Pancreas (tissue), 10 donors: ENCODE measurements at places on chromosomes 3 and 15. TPM values are rescaled to one million over a fixed set of nuclear protein-coding genes. Genes with fewer than 3 reads are reported as not detected.

Gene CNTN3
- total RNA-seq, result 3.1 TPM

GRCh38 chr15:101010781-101011180 is 91.6 kb downstream of the LRRK1 start:
- no peak for DNase-seq

DNA sequence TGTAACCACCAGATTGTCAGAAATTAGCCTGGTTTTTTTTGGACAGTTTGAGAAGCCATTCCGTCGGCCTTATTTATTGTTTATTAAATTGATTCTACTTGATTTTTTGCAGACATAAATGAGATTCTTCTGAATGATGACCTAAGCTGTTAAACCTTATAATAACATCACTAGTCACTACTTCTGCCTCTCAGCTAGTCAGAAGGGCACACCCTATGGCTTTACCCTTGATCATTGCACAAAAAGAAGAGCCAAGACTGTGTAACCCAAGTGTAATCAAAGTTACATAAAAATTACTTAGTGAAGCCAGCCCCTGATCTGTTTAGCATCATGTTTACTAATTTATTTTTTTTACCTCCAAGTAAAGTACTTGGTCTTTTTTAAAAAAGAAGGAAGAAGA is 64.3 kb downstream of the CHL1 start:
- DNase-seq, result no peak

DNA sequence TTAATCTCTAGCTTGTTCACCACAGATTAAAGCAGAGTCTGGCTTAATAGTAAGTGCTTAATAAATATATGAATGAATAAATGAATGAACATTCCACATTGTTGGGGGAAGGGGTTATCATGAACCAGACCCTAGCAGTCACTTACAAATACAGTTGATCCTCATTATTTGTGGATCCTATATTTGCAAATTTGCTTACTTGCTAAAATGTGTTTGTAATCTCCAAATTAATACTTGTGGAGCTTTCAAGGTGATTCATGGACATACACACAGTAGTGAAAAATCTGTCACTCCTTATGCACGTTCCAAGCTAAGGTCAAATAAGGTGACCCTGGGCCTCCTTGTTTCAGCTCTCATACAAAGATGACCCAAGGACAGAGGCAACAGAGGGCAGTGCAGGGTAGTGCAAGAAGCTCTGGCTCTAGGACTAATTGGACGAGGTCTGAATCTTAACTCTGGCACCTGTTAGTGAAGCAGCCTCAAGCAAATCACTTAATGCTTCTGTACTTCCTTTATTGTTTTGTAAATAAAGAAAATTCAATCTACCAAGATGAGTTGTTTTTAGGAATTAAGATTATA is 112.8 kb upstream of the C2CD4B start:
- DNase-seq, result no peak

DNA sequence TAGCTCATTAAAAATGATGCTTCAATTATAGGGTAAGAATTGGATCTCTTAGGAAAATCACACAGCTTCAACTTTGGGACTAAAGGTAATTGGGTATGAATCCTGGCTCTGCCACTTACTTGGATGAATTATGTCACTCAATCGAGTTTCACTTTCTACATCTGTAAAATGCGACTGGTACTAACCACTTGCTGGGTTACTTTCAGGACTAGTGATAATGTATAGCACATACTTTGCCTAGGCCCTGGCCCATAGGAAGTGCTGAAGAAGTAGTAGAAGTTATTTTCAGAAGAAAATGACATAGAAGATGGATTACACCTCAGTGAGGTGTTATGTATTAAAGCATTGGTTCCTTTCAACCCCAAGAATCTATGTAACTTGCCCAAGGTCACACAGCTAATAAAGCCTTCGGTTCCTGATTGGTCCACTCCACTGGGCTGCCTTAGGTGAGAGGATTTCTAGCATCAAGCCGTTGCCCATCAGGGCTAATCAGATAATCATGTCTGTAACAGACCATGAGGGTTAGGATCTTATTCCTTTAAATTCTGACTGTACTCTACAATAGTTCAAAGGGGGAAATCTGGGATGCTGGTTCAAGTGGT is 29.4 kb upstream of the AP4E1 start:
- DNase-seq, result no peak

GRCh38 chr15:94561036-94561689 is 329.8 kb downstream of the MCTP2 start:
- DNase-seq, result no peak

DNA sequence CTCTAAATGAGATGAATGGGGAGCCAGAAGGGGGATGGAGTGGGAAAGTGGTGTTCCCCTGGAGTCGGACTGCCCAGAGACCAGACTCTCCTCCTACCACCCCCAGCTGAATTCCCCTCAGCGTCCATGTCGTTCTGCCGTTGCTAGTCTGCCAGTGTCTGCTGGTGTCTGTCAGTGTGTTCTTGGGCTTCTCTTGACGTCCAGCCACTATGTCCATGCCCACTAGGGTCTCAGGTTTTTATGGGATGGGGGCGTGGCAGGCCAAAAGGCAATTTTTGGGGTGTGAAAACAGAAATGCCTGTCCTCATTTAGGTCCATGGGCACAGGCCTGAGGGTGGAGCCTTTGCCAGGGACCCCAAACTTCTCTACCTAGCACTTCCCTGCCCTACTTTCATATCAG is 589.6 kb downstream of the IGSF11 start:
- no peak for DNase-seq
